Activated T-helper 1 cell treated with anti-CD3 and anti-CD28 coated beads, Interleukin-2, amount 50 U/mL, for 16 hours (primary cell): ENCODE measurements at places on chromosomes 2 and 18.

DNA sequence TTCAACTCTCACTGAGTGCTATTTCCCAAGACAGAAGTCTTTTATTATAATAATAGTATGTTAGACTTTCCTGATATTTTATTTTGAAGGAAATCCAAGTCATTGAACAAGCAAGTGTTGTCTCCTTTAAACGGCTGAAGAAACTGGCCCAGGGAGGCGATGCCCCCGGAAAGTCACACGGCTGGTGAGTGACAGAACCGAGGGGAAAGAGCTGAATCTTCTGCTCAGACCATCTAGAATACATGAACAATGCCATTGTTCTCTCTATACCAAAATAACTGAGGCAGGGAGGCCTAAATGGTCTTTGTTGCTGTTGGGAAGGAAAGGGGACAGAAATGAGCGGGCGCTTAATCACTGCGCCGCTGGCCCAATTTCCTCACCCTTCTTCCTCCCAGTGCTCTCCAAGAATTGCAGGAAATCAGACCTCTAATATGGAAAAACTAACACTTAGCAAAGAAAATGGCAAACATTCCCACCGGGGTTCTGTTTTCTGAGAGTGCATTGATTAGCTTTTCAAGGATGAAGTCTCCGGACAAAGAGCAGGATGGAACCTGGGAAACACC is 101.5 kb downstream of the KLF7 start:
- DNase-seq = no peak

- no peak for DNase-seq
Observed at GRCh38 chr18:79903071-79903635, 48.3 kb downstream of the SLC66A2 start.

DNA sequence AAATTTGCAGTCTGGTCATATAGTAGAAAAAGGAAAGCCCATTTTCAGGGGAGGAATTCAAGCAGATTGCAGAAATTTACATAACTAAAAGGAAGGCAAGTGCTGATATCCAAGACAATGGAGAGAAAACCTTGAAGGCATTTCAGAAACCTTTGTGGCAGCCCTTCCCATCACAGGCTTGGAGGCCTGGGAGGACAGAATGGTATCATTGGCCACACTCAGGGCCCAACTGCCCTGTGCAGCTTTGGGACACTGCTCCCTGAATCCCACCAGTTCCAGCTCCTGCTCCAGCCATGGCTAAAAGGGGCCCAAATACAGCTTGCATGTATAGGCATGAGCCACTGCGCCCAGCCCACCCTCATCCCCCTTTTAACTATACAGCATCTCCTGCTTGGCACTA is 81.1 kb upstream of the NYAP2 start:
- no peak for DNase-seq

GRCh38 chr2:77013457-77013856 is 508.7 kb downstream of the LRRTM4 start:
- DNase-seq = no peak

- DNase-seq = no peak
Observed at GRCh38 chr18:23494992-23495391, 8.3 kb upstream of the RMC1 start.

DNA sequence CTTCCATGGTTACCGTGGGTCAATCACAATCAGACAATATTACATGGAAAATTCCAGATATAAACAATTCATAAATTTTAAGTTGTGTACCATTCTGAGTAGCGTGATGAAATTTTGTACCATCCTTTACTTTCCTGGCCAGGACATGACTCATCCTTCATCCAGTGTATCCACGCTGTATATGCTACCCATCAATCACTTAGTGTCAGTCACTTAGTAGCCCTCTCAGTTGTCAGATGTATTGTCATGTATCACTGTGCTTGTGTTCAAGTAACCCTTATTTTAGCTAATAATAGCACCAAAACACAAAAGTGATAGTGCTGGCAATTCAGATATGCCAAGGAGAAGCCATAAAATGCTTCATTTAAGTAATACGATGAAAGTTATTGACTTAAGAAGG is 282.6 kb downstream of the CPS1 start:
- DNase-seq = no peak

GRCh38 chr2:204353823-204354222 is 191.5 kb upstream of the PARD3B start:
- no peak for DNase-seq

DNA sequence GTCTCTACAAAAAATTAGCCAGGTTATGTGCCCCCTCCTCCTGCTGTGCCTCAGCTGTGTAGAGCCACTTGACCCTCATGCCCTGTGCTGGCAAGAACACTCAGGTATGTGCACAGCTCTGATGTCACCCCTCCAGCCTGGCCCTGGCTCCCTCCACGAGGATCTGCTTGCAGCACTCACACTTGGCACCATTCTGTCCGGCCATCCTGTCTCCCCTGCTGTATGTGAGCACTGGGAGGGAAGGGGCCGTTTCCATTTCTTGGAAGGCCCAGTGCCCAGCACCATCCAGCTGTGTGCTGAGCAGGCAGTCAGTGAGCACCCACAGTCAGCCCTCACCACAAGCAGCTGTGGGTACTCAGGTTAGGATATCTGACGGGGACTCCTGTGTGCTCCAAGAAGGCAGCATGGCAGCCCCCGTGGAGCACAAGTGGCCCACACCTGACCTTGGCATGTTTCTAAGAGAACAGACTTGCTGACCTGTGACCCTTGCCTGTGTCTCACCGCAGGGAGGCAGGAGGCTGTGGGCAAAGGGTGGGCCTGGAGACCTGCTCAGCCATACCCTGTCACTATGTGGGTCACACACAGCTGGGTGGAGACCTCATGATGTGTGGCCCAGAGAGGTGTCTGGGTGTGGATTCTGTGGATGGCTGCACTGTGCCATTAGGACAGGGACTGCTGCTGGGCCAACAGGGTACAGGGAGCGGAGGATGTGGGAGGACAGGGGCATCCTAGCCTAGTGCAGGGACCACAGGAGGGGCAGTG is 31.5 kb downstream of the USP34 start:
- DNase-seq = no peak

DNA sequence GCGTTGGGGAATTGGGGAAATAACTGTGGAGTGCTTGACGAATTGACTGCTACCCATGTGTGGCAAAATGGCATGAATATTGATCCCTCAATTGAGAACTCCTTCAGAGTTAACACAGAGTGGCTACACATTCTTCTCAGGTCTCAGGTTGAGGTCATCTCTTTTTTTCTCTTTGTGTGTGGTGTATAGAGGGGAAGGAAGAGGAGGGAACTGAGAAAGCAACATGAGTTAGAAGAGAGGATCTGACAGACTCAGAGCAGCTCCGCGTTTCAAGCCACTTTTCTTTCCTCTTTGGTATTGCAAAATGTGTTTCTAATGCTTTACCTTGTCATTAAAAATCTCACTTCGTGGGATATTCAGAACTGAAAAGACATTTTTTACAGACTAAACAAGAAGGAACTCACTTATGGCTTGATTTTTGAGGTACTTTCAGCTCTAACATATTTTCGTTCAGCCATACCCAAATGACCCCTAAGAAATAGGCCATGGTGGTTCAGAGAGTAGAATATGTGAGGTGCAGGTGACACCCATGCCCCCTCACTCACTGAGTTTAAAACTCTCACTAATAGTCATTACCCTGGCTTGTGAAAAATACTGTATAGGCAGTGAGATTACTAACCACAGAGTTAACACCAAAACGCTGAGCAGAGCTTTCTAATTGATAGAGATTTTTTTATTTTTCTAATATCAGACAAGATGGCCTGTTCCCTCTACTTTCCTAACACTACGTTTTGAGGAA is 22.5 kb downstream of the STAT4 start:
- DNase-seq = no peak

DNA sequence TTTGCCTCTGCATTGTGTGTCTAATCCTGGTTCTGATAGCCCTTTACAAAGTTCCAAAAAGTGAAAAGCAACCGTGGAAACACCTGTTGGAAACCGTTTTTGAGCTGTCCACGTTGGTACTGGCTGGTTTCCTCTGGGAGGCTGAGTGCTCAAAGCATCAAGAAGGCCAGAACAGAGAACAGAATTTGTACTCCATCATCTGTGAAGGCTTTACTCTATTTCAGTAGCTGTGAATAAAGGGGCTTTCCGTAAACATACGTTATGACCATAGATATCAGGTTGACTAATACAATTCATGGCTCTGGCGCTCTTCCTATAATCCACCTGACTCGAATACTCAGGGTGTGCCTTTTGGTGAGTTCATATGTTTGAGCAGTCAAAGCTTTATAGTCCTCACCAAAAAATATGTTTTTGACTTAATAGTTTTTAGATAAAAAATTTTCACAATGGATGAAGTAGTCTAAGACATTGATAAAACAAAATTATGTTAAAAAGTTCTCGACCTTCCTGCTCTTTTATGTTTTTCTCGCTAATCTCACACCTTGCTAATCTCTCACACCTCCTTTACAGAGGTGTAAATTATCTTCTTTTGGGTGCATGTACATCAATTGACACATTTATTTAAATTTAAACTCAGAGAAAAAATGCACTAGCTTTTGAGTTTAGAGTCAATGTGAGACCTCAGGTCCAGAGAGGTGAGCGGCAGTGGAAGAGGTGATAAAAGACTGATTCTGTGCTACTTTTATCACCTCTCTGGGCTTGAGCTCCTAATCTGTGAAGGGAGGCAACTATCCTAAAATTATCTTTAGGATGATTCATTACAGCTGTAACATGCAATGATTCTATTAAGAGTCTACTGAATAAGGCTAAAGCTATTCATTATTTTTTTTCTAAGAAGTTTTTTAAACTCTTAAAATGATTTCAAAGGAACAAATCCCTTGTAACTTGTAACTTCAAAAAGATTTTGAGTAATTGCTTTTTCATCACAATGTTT is 65.3 kb downstream of the CXCR4 start:
- no peak for DNase-seq

GRCh38 chr2:85731606-85732005 is 22.2 kb upstream of the ATOH8 start:
- DNase-seq = no peak

DNA sequence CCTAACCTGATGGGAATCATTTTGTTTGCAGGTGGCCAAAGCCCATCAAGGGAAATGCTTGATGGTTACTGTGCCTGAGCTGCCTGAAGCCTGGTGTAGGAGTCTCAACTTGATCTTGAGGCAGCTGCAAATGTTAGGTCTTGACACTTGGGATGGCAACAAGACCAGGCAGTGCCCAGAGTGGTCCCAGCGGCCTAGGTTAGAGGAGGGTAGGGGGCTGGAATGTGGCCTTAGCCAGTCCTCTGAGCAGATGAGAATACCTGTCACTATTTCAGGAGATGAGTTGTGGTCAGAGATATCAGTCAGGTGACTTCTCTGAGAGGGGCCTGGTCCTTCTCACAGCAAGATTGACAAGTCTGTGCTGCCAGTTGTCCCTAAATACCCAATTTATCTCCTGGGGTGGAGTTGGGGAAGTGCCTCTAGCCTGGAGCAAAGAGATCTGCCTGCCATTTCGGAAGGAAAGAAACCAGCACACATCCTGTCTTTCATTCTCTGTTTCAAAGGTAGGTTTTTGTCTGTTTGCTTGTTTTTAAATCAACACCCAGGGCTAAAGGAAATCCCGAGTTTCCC is 13.4 kb downstream of the SPTBN1 start:
- no peak for DNase-seq

DNA sequence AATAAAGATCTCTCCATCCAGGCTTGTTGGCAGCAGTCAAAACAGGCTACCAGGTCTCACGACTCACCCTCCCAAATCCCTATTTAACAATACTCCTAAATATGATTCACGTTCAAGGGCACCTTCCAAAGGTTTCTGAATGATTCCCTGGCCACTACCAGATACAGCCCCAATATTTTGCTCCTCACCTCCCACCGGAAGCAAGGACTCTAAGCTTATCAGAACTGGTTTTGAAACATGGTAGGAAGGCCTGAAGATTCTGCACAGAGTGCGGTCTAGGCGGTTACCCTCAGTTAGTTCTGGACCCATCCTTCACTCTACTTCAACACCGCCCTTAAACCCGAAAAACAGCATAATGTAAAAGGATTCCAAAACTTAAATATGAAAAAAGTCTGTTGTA is 5.2 kb downstream of the PPP4R1 start:
- DNase-seq = no peak

GRCh38 chr2:25371253-25372241 is 29.8 kb upstream of the DNMT3A start:
- no peak for DNase-seq

DNA sequence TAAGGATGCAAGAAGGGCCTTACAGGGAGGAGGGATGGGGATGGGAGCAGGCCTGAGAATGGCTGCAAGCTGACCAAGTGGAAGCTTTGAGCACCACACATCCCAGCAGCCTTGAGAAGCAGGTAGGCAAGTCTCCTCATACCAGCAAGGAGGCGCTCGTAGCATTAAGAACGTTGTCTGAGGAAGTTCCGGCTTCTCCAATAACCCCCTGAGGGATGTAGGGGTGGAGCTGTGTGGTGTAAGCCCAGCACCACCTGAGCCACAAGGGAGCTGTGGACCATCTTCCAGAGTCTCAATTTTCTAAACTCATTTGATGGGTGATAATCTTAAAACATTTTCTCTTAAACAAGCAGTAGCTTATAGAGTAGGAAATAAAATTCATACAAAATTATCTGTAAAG is 50.6 kb downstream of the ST3GAL5 start:
- DNase-seq = no peak

GRCh38 chr2:181396256-181397123 is 60.7 kb upstream of the ITGA4 start:
- no peak for DNase-seq

DNA sequence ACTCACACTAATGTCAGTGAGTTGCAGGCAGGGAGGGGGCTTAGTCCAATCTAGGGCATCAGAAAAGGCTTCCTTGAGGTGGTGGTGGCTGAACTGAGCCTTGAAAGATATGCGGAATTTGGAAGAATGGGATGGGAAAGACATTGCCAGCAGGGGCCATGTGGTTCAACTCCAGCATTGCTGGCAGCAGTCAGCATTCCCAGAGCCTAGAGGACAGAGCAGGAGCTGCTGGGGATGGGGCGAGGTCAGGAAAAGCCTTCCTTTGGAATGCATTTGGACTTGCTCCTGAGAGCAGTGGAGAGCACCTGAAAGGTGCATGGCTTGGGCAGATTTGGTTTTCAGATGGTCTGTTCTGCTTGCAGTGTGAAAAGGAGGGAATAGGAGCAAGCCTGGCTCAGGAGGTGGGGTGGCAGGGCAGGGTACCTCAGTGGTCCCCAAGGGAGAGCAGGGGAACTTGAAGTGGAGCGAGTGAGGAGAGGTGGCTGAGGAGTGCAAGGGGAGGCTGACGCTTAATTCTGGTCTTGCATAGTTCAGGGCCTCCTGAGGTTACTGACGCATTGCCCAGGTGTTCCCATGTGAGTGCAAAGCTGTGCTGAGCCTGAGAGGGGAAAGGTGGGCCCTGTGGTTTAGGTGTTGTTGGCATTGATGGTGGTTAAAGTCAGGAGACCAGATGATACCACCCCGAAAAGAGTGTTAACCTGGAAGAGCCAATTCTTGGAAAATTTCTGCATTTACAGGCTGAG is 112.1 kb upstream of the MGAT5 start:
- no peak for DNase-seq

GRCh38 chr2:44245083-44245861 is 30.0 kb upstream of the SLC3A1 start:
- DNase-seq = no peak

DNA sequence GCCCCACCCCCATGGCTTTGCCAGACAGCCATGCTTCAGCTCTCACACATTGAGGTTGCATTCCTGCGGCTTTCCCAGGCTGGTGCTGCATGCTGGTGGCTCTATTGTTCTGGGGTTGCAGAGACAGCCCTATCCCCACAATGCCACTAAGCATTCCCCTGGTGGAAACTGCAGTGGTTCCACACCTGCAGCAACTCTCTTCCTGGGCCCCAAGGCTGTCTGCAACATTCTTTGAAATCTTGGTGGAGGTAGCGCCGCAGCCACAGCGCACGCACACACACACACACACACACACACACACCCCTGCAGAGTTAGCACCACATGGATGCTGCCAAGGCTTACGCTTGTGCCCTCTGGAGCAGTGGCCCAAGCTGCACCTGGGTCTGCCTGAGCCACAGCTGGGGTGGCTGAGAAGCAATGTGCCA is 21.4 kb downstream of the SFXN5 start:
- no peak for DNase-seq
